ENCODE measurements at places on chromosomes 4 and X.
A peak's percentile ranks its signal among the peaks of the same experiment; 100 is the strongest.

DNA sequence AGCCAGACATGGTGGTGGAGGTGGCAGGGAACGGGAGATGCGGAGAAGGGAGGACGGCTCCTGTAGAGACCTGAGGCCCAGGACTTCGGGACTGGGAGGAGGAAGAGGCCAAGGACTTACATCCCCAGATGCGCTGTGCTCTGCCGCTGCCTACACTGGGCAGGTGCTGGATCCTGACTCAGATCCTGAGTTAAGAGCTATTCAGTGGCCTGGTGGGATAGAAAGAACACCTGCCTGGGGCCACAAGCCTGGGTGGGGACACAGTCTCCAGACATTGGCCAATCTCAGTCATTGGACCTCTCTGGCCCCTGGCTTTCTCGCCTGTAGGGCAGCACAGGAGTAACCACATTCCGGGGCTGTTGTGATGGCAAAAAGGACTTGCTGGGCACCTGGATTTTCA is 10.9 kb upstream of the MSX1 start:
- no peak for ATAC-seq

- no peak for ATAC-seq
Observed at GRCh38 chr4:61374447-61374891, 174.3 kb downstream of the ADGRL3 start.

DNA sequence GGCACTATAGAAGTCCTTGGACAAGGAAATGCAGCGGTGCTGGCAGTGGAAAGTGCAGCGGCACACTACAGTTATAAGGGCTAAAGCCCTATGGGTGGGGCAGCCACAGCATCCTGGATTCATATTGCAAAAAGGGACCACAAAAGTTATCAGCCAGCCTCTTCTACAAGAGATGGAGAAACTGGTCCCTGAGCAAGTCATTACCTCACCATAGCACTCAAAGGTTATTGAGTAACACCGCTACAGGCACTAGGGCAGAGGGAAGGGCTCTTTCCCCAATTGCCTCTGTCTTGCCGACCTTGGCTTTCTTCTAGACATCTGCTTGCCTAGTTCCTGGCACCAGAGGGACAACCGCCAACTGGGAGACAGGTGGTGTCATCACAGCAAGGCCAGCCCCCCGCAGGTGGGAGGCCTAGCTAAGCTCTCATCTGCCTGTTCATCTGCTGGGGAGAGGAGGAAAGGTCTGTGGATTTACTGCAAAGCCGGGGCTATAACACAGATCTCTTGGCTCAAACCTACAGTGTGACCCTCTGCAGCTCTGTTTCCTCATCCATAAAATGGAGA is 600.0 kb downstream of the BCOR start:
- ATAC-seq, result no peak

- ATAC-seq, result no peak
Observed at GRCh38 chr4:149901128-149901527, 85.5 kb upstream of the IQCM start.

DNA sequence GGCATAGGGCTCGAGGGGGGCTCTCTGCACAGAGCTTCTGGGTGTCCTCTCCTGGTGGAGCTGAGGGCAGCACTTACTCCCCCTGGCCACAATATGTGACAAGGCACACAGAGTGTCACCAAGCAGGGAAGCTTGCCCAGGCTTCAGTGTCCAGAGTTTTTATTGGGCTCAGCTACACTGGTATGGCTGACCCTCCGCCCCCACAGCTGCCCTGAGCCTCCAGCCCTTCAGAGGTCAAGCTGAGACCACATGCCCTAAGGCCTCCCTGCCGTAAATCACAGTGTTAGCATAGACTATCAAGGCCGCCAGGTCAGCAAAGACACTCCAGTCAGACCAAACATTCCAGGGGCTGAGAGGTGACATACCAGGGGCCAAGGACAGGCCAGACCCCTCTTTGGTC is 59.0 kb downstream of the EVC start:
- no peak for ATAC-seq

GRCh38 chr4:3524349-3524748 is 7.9 kb downstream of the LRPAP1 start:
- ATAC-seq, result no peak

DNA sequence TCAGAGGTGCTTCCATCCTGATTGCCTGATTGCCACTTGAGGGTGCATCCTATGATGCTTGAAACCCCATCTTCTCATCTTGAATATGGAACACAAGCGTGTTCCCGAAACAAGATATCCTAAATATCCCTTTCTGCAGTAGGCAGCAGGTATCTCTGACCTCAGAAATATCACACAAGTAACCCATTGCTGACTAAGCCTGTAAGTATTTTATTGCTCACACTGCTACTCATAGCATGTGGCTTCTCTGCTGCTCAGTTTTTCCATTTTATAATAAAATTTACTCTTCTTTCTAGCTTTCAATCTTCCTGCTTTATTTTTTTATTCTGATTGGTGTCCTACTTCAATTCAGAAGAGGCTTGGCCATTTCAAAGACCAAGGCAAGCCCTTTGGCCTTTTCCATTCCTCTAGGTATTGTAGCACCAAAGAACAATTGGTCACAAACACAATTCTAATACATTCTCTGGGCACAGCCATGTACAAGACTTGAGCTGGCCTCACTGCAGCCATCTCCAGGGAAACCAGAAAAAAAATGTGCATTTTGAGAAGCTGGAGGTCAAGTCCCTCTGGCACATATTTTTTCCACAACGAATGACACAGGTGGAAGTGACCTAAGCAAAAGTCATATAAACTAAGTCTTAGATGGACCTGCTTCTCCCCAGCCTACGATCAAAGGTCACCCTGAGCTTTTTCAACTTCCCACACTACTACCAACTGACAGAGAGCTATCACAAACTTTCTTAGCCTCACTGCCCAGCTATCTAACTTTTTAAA is 107.0 kb downstream of the OR13H1 start:
- peak; percentile 67 for ATAC-seq

GRCh38 chrX:16002185-16002584 is 121.2 kb upstream of the GRPR start:
- ATAC-seq, result no peak

- no peak for ATAC-seq
Observed at GRCh38 chr4:148292686-148293085, 149.5 kb downstream of the NR3C2 start.

DNA sequence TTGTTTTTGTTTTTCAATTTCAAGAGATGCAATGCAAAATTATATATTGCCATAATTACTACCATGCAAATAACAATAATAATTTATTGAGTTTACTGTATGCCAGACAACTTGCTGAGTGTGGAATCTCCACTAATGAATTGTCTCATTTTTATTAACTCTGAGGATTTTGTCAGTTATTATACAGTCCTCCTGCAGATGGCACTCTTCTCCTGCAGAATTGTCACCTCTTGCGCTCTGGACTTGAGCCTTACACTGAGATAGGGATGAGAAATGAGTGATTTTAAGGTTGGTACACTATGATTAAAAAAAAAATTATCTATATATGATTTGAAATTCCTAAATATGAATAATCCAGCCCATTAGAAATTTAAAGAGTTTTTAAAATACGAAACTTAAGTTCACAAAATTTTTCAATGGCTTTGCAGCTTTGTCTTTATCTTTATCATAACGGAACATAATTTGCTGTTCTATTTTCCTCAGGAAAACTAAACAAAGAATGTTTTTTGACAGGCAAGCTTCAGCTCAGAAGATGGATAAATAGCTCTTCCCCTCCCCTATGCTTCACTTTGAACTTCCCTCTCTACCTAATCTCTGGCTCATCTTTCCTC is 12.7 kb upstream of the PAQR3 start:
- peak; percentile 85 for ATAC-seq

DNA sequence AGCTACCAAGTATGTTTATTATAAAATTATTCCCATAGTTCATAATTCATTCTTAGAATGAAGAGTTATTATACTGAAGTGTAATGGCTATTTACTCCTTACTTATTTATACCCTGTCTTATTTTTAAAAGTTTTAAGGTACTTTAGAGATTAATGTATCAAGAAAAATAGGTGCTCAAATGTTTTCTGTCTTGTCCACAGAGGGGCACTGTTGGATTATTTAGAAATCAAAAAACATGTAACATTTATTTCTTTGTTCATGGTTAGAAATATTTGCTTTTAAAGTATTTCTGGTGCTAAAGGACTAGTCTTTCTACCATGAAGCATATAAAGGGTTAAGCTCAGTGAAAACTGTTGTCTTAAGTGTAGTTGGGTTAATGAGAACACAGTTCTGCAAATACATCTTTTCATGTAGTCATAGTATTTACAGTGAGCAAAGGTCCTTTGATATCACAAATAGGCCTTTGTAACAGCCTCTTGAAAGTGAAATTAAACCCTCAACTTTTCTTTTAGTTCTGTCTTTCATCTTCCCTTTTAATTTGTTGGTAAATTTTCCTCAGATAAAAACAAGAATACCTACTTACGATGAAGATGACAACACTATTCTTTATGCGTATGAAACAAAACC is 7.7 kb downstream of the SCML1 start:
- no peak for ATAC-seq

GRCh38 chr4:74235135-74235534 is 73.1 kb upstream of the EPGN start:
- ATAC-seq, result no peak

DNA sequence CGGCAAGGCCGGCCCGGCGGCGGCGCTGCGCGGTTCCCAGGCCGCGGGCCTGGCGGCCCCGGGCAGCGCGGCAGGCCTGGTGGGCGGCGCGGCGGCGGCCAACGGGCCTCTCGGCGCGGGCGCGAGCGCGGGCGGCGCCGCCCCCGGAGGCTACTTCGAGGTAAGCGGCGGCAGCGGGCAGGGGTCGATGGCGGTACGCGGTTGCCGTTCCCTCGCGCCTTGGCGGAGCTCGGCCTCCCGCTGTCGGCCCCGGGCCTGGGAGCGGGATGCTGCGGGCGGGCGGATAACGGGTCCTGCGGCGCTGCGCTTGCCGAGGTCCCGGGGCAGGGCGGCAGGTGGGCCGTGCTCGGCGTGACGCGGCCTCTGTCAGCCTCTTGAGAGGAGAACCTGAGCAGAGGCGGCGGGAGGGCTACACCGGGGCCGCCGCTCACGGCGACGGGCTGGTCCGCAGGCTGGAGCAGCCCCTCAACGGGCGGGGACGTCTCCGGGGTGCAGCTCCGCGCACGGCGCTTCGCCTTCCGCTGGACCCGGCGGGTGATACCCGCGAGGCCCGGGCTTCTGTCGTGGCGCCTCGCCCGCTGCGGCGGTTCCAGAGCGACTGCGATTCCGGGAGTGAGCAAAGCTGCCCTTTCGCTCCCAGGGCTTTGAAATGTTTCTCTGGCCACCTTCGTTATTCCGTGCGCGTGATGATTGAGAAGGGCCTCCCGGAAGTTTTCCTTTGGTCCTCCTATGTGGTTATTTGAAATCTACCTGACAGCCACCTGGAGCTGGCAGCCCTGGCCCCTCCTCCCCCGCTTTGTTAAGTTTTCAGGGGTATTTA is 774 bp downstream of the FAM193A start:
- peak; percentile 1 for ATAC-seq

GRCh38 chrX:13128104-13128503 is 83.7 kb upstream of the FAM9C start:
- no peak for ATAC-seq

GRCh38 chr4:149835280-149835679 is 19.6 kb upstream of the IQCM start:
- ATAC-seq, result no peak

- ATAC-seq, result peak; percentile 70
Observed at GRCh38 chrX:11499076-11500044, 166.4 kb downstream of the ARHGAP6 start.

GRCh38 chrX:19789376-19789775 is 98.0 kb downstream of the SH3KBP1 start:
- ATAC-seq, result no peak

DNA sequence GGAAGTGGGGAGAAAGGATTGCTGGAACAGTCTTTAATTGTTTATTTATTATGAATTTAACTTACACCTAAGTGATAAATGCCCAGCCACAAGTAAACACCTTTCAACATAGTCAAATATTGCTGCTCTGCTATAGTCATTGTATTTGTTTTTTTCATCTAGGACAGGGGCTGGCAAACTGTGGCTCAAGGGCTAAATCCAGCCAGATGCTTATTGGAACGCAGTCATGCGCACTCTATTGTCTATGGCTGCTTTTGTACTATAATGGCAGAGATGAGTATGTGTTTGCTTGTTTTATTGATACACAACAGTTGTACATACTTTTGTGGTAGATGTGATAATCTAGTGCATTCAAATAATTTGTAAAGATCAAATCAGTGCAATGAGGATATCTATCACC is 95.3 kb downstream of the ZAR1 start:
- no peak for ATAC-seq

GRCh38 chr4:89108091-89108490 is 3.2 kb upstream of the TIGD2 start:
- ATAC-seq, result no peak

DNA sequence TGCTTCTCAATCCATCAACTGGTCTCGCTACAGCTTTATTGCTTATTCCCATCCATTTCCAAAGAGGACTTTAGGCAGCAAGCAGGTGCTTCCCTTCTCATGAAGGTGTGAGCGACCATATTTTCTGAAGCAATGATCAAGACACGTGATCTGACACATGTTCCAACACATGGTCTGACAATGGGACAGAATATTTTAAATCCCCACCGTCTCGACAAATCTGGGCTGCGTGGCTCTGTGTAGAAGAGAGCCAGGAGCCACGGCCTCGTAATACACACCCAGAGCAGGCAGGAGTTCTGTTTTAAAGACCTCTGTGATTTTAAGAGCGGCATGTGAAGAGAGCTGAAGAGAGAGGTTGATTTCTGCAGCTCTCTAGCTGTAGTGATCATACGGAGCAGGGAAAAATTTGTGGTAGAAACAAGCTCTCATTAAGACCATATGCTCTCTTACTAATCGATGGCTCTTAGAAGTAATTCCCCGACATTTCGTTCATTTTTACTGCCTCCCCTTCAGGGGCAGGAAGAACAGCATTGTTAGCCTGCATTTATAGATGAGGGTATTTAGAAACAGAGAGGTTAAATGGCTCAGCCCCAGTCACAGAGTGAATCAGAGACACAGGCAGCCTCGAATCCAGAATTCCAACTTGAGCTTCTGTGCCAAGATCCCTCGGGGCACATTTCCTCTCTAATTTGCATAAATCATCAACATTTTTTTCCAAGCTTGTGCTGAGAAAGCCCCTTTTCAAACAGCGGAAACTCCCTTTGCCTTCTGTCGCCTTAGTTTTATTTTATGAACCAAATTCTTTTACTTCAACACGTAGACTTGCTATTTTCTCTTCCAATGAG is 91.0 kb upstream of the BCOR start:
- ATAC-seq, result no peak

DNA sequence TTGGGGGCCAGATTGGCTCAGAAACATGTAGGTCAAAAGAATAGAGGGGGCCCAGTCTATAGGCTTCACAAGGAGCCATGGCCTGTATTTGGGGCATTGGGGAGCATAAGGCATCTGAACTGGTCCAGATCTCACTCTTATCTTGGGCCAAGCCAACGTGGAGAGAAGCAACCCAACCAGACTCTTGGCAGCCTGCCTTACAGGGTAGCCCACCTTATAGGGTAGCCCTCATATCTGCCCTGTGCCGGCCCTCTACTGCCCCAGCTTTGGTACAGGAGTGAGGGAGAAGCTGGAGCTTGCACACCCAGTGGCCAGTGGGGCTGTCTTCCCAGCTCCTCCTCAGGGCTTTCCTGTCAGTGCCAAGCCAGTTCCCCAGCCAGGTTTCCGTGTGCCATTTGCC is 142.2 kb downstream of the AMMECR1 start:
- no peak for ATAC-seq
